Anterior cingulate cortex (tissue), 58 donors: ENCODE measurements at places on chromosomes 2 and 18.
A peak's percentile ranks its signal among the peaks of the same experiment; 100 is the strongest.

GRCh38 chr2:143210446-143210819 is 81.2 kb downstream of the ARHGAP15 start:
- DNase-seq: no peak

DNA sequence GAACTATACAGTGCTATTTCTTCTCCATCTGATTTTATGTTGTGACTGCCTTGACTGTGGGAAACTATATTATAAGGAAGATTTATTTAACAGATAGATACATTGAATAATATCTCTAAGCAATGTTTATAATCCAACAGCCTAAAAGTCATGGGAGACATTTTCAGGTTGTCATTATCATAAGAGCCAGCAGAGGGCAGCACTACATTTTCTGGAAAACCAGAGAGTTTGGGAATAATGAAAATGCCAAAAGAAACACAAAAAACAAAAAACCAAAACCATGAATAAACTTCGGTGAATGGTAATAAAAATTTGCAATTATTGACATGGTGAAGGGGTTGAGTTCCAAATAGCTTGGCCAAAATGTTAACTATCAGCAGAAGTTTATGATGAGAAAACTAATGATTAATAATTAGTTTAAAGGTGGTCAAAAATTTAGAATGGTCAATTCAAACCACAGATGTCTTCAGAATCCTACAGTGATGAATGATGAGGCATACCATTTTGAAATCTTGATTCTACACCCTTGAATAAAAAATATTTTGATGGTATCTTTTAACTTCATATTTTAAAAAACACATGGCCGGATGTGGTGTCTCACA is 4.7 kb downstream of the EEF1B2 start:
- DNase-seq: peak; percentile 0

GRCh38 chr18:12844391-12844790 is 39.6 kb downstream of the PTPN2 start:
- DNase-seq: no peak

- DNase-seq: no peak
These were observed 496.3 kb upstream of the VWC2L start for GRCh38 chr2:213914510-213914909.

- DNase-seq: no peak
These were observed 15.4 kb downstream of the METTL4 start for GRCh38 chr18:2555895-2556294.

DNA sequence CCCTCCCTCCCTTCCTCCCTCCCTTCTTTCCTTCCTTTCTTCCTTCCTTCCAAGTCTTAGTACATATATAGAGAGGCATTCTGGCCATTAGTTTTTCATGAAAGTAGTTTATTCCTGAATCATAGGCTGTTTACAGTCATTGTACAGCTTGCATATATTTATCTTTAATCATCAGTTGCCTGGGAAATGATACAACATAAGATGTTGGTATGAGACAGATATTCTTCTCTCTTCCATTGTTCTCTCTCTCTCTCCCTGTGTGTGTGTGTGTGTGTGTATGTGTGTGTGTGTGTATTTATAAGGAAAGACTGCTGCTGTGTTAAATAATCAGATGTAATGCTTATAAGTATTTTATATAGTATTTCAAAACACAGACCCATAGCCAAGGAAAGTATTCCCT is 289.8 kb upstream of the UBE2E3 start:
- DNase-seq: no peak

GRCh38 chr18:23099621-23100020 is 35.7 kb upstream of the CABLES1 start:
- no peak for DNase-seq

DNA sequence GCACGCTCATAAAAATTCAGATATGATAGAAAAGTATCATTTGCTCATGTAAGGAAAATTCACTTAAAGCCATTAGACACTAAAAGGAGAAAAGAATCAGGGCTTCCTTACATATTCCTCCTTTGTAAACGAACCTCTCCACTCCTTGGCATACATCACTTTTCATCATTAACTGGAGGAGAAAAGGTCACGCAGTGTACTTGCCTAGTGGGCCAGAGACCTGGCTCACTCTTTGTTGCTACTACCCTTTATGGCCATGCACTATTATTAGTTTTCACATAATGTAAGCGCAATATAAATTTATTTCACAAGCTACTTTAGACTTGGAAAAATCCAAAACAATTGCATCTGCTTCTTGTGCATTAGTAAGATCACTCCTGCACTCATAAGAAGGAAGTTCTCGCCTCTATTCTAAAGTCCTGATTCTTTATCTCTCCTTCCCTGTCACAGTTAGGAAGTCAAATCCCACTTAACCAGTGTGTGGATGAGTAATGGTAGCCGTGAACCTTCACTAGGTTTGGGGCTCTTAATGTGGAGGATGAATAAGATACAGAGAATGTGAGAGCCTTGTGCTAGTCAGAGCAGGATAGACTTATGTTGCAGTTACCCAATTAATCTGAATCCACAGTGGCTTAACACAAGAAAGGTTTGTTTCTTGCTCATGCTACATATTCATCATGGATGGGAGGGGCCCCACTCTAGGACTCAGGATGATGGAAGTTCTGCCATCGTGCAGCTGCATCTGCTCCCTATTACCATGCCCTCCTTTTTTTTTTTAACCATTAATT is 115.0 kb upstream of the GLS start:
- DNase-seq: no peak

- DNase-seq: no peak
These were observed 180.4 kb upstream of the MC4R start for GRCh38 chr18:60552948-60553347.

- DNase-seq: no peak
These were observed 3.6 kb downstream of the ZAP70 start for GRCh38 chr2:97716695-97717612.
